Prostate gland (tissue), 2 donors: ENCODE measurements at places on chromosomes 2 and 18. TPM values are rescaled to one million over a fixed set of nuclear protein-coding genes. Genes with fewer than 3 reads are reported as not detected.

GRCh38 chr2:169584005-169584877, at the start of gene PPIG:
Gene PPIG (plus strand): TSS chr2:169584351. CDS start chr2:169604042, 19,691 bp downstream.
- H3K27ac ChIP-seq = peak within 1 kb of the TSS; percentile 99
- H3K4me1 ChIP-seq = no peaks in the 10 kb centered on the region
- no peaks in the 10 kb centered on the region for H3K36me3 ChIP-seq
- peak within 1 kb of the TSS; percentile 70 for H3K4me3 ChIP-seq
- H3K27me3 ChIP-seq = no peaks in the 10 kb centered on the region

GRCh38 chr2:26697425-26697824, 4.9 kb downstream of the KCNK3 start:
- peaks cover 7% of the 10 kb centered on the region for H3K4me1 ChIP-seq
- no peak overlapping the region for H3K4me3 ChIP-seq
- no peak for DNase-seq
- H3K27ac ChIP-seq = no peak overlapping the region

Gene RETREG2
- total RNA-seq = 84.4 TPM

GRCh38 chr18:34108206-34108605, 116.5 kb downstream of the NOL4 start:
- H3K27ac ChIP-seq = no peak overlapping the region
- no peak overlapping the region for H3K4me3 ChIP-seq

DNA sequence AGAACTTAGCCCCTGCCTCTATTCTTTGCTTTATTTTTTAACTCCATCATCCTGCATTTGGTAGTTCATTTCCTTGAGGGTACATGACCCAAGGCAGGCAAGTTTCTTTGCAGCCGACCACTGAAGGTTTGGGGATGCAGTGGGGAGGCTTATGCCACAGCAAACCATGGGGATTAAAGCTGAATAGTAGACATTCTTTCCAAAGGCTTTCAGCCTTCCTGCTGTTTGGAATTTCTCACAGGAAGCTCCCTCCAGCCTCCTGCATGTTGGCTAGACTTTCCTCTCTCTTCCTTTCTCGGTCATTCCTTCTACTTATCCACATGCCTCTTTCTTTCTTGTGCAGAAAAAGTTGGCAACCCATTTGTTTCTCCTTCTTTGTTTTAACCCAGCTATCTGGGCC, 77.3 kb downstream of the SOCS6 start:
- no peaks in the 10 kb centered on the region for H3K36me3 ChIP-seq
- DNase-seq = no peak
- no peak overlapping the region for H3K4me3 ChIP-seq
- H3K27ac ChIP-seq = no peak overlapping the region

GRCh38 chr2:16417726-16418125, 247.9 kb downstream of the CYRIA start:
- no peaks in the 10 kb centered on the region for H3K4me1 ChIP-seq
- no peaks in the 10 kb centered on the region for H3K36me3 ChIP-seq
- no peak for DNase-seq
- H3K27me3 ChIP-seq = no peaks in the 10 kb centered on the region

Gene ANKRD62
- not detected for total RNA-seq

DNA sequence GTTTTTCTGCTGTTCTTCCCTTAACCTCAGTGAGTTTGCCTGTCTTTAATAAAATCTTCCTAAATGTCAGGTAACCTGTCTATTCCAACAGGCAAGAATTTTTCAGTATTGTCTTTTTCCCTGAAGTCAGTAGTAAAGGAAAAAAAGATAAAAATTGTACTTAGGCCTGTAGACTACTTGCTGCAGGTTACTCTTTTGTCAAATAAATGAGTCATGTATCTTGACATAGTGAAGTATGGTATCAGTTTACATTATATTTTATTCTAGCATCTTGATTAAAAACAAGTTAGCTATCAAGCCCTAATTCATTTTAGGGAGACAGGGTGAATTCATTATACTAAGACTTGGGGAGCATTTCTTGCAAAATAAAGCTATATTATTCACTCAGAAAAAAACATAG, 59.8 kb downstream of the ITGA4 start:
- no peak for DNase-seq
- no peaks in the 10 kb centered on the region for H3K4me1 ChIP-seq
- H3K27ac ChIP-seq = no peak overlapping the region
- H3K27me3 ChIP-seq = no peaks in the 10 kb centered on the region

Gene SDC1
- total RNA-seq = 103 TPM

- DNase-seq = no peak
- H3K4me3 ChIP-seq = no peak overlapping the region
- no peaks in the 10 kb centered on the region for H3K4me1 ChIP-seq
- H3K27ac ChIP-seq = no peak overlapping the region
These were observed 85.1 kb downstream of the ARL4C start for GRCh38 chr2:234411793-234412192.

- DNase-seq = no peak
- H3K4me3 ChIP-seq = no peak overlapping the region
- H3K27ac ChIP-seq = no peak overlapping the region
These were observed 333.0 kb downstream of the RPRM start for GRCh38 chr2:153145470-153145978.

Gene OSBPL6
- 10.8 TPM for total RNA-seq

Gene IL36A
- not detected for total RNA-seq

GRCh38 chr2:95079199-95079683, 42.4 kb downstream of the MRPS5 start:
- H3K27me3 ChIP-seq = no peaks in the 10 kb centered on the region
- DNase-seq = no peak
- no peaks in the 10 kb centered on the region for H3K4me1 ChIP-seq
- no peaks in the 10 kb centered on the region for H3K36me3 ChIP-seq
- H3K27ac ChIP-seq = no peak overlapping the region

Gene CHRND
- total RNA-seq = 0.34 TPM

DNA sequence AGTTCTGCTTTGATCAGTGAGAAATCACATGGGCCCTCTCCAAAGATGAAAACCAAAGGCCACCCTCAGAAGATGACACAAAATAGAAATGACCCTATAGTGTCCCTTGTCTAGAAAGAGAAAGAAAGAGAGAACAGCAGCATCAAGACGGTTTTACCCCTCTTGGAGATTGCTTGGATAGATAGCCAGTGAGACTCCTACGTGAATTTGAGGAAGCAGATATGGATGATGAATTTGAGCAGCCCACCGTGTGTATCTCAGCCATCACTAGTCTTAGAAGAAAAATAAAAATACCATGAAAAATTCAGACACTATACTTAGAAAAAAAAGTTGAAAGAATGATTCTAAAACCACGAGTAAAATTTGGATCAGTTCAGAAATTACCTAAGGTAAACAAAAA, 329.1 kb upstream of the CNTNAP5 start:
- H3K27me3 ChIP-seq = no peaks in the 10 kb centered on the region
- no peaks in the 10 kb centered on the region for H3K4me1 ChIP-seq
- H3K27ac ChIP-seq = no peak overlapping the region
- no peak for DNase-seq
- no peaks in the 10 kb centered on the region for H3K36me3 ChIP-seq

DNA sequence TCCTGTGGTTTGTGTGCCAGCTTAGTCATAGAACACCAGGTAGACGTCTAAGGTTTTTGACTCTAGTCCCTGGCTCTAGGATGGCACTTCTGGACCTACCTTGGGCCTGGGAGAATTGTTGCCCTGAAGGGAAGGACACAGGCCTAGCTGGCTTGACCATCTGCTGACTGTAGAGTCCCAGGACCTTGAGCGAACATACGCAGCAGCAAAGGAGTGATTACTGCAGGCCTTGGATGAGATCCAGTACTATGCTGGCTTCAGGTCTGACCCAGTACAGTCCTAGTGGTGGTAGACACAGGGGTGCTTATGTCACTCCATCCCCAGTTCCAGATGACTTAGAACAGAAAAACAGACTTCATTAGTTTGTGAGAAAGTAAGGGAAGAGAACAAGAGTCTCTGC, 37.7 kb downstream of the ST8SIA3 start:
- H3K27ac ChIP-seq = no peak overlapping the region
- no peaks in the 10 kb centered on the region for H3K36me3 ChIP-seq
- no peaks in the 10 kb centered on the region for H3K27me3 ChIP-seq
- H3K4me1 ChIP-seq = no peaks in the 10 kb centered on the region
- no peak for DNase-seq

GRCh38 chr2:13696601-13697000, 935.9 kb upstream of the LRATD1 start:
- no peak overlapping the region for H3K4me3 ChIP-seq
- DNase-seq = no peak
- no peaks in the 10 kb centered on the region for H3K27me3 ChIP-seq
- no peaks in the 10 kb centered on the region for H3K36me3 ChIP-seq

Gene IL36RN
- total RNA-seq = not detected

- H3K4me3 ChIP-seq = no peak overlapping the region
- H3K27ac ChIP-seq = no peak overlapping the region
- H3K36me3 ChIP-seq = no peaks in the 10 kb centered on the region
- H3K4me1 ChIP-seq = no peaks in the 10 kb centered on the region
- DNase-seq = no peak
- H3K27me3 ChIP-seq = no peaks in the 10 kb centered on the region
These were observed 32.8 kb upstream of the NYAP2 start for GRCh38 chr2:225366731-225367130.

DNA sequence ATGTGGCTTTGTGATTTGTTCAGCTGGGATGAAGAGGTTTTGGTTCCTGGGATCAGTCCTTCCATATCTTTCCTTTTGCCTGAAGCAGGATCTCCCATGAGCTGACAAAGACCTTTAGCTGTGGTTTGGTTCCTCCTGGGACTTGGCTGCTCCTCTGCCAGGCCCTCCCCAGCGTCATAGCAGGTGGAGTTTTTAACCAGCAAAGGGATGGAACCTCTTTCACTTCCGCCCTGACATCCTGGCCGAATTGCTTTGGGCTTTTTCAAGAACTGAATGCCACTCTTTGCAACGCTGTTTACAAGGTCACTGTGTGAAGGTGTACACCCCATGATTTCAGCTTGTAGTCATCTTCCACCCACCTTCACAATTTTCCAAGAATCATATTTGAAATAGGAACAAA, 390 bp downstream of the PCARE start:
- DNase-seq = no peak
- H3K4me1 ChIP-seq = no peaks in the 10 kb centered on the region
- no peaks in the 10 kb centered on the region for H3K27me3 ChIP-seq
- H3K4me3 ChIP-seq = no peak overlapping the region

GRCh38 chr2:220143336-220143735, 515.9 kb downstream of the SLC4A3 start:
- H3K4me1 ChIP-seq = no peaks in the 10 kb centered on the region
- no peaks in the 10 kb centered on the region for H3K27me3 ChIP-seq
- no peak for DNase-seq
- H3K36me3 ChIP-seq = no peaks in the 10 kb centered on the region
- H3K4me3 ChIP-seq = no peak overlapping the region

GRCh38 chr2:95258271-95258670, 16.0 kb upstream of the PROM2 start:
- no peak overlapping the region for H3K4me3 ChIP-seq
- H3K27ac ChIP-seq = no peak overlapping the region
- H3K36me3 ChIP-seq = no peaks in the 10 kb centered on the region

Gene MAPK4
- 10.6 TPM for total RNA-seq

Gene PFN4
- total RNA-seq = 16.9 TPM

DNA sequence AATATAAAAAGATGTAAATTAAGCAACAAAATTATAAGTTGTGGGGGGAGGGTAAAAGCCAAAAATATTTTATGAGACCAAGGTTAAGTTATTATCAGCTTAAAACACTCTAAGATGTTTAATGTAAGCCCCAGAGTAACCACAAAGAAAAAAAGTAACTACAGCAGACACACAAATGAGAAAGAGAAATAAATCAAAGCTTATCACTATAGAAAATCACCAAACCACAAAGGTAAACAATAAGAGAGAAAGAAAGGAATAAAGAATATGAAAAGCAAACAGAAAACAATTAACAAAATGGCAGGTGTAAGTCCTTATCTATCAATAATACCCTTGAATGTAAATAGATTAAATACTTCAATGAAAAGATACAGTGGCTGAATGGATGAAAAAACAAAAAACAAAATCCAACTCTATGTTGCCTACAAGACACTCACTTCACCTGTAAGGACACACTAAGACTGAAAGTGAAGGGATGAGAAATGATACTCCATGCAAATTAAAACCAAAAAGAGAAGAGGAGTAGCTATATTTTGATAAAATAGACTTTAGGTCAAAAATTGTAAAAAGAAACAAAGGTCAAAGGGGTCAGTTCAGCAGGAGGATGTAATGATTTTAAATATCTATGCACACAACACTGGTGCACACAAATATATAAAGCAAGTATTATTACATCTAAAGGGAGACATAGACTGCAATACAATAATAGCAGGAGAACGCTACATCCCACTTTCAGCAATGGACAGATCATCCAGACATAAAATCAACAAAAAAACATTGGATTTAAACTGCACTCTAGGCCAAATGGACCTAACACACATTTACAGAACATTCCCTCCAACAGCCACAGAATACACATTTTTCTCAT, 80.7 kb downstream of the PTPN2 start:
- H3K27ac ChIP-seq = no peak overlapping the region
- H3K4me1 ChIP-seq = no peaks in the 10 kb centered on the region
- DNase-seq = no peak
- no peak overlapping the region for H3K4me3 ChIP-seq

Gene CCDC150
- total RNA-seq = 7.6 TPM

- no peaks in the 10 kb centered on the region for H3K36me3 ChIP-seq
- H3K4me1 ChIP-seq = no peaks in the 10 kb centered on the region
- H3K27me3 ChIP-seq = no peaks in the 10 kb centered on the region
- H3K4me3 ChIP-seq = no peak overlapping the region
- no peak for DNase-seq
These were observed 199.6 kb downstream of the HRH4 start for GRCh38 chr18:24659827-24660720.

DNA sequence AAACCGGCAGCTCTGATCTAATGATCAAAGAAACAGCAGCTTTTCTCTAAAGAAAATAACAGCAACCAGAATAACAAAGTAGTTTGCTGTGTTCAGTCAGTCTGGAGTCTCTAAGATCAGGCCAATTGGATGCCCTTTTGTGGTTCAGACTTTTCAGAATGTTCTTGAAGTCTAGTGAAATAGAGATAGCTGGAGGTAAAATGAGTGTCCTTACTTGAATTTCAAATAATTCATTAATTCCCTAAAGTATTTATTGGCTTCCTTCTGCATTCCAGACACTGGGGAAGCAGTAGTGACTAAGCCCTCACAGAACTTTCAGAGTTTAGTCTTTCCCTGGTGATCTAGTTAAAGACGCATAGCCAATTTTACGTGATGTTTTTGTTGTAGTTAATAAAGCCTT, 58.7 kb downstream of the C18orf54 start:
- no peak overlapping the region for H3K27ac ChIP-seq
- H3K36me3 ChIP-seq = no peaks in the 10 kb centered on the region
- H3K27me3 ChIP-seq = no peaks in the 10 kb centered on the region
- DNase-seq = no peak
- H3K4me3 ChIP-seq = no peak overlapping the region
- no peaks in the 10 kb centered on the region for H3K4me1 ChIP-seq

Gene SLC35G4
- not detected for total RNA-seq

Gene CKAP2L
- total RNA-seq = 0.23 TPM
